ENCODE measurements at places on chromosomes 5 and 9.

GRCh38 chr5:12743582-12743981, 839.3 kb upstream of the CTNND2 start:
- DNase-seq: no peak

- no peak for DNase-seq
Measured at GRCh38 chr5:34620185-34620584, 35.9 kb upstream of the RAI14 start.

- no peak for DNase-seq
Measured at GRCh38 chr5:165310031-165310430, 1804.6 kb downstream of the MAT2B start.

GRCh38 chr5:18977880-18978279, 1010.1 kb downstream of the CDH18 start:
- no peak for DNase-seq

DNA sequence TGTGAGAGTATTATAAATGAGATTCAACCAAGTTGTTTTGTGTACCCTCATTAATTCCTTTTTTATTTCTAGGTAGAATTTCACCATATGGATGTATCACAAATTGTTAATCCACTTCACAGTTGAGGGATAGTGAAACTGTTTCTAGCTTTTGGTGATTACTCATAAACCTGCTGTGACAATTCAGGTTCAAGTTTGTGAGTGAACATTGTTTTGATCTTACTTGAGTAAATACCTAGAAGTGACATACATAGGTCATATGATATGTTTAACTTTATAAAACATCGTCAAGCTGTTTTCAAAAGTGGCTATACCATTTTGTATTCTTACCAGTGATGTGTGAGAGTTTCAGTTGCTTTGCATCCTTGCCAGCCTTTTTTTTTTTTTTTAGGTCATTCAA, 112.9 kb downstream of the CAMK4 start:
- DNase-seq: no peak

DNA sequence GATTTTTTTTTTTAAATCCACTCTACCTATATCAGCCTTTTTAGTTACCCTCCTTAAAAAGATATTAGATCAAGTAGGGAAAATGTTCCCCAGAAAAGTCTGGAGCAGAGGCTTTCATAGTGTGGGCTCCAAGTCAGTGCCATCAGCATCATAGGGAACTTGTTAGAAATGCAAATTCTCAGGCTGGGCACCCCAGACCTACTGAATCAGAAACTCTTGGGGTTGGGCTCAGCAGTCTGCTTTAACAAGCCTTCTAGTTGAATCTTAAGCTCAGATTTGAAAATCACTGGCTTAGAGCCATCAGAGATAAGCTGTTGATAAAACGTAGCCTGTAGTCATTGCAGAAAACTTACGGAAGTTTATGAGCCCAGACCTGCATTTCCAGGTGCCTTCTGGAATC, 140.1 kb downstream of the TMEM38B start:
- no peak for DNase-seq

DNA sequence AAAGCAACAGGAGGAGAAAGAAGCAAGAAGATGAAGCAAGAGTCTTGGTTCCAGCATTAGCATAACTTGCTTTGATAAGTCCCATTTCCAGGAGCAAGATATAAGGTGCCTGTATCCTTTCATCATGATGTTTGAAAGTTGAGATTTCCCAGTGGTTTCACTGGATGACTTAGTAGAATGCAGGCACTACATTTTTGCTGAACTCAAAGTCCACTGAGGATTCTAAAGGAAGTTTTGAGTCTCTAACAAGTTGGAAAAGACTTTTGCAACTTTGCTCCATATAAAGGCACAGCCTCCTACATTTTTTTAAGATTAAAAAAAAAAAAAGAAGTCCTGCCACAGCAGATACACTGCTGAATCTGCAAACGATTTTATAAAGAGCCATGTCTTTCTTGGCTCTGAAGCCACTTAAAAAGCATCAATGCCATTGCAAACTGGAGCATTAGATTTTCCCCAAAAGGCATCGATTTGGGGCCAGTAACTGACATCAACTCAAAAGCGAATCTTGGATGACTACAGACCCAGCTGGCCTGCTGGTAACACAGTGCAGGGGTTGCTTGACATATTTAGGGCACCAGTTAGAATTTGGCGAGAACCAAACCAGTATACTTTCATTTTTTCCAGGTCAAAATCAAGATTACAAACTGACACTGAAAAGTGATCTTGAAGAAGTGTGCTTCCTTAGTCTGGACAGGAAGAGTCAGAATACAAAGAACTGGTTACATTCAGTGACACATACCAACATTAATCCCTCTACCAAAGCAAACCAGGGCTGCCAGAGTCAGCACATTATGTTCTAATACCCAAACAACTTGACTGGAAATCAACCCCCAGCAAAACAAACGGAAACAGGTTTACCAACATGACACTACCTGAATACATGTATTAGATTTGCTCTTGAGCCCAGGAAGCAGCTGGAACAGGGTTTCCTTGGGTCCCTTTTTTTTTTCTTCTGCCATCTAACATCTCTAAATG, 39.1 kb upstream of the KCNV2 start:
- no peak for DNase-seq

- no peak for DNase-seq
Measured at GRCh38 chr5:14781106-14781505, 90.5 kb downstream of the ANKH start.

DNA sequence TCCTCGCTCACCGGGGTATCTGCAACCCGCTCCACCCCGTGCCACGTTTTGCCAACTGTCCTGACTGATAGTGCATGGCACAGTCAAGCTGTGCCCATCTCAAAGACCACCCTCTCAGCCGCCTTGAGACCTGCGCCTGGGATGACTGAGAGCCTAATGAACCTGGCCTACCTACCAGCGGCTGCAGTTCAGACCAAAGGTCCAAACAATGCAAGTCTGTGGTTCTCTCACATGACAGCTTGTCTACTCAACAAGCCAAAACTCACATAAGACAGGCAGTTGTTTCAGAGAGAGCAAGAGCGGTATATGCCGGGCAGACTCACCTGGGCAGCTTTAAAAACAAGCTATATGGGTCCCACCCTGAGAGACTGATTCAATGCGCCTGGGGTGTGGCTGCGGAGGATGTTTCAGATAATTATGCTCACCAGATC, 70.5 kb downstream of the EPB41L4B start:
- DNase-seq: no peak

- peak; percentile 40 for DNase-seq
Measured at GRCh38 chr9:92151691-92152393, 36.6 kb upstream of the SPTLC1 start.

DNA sequence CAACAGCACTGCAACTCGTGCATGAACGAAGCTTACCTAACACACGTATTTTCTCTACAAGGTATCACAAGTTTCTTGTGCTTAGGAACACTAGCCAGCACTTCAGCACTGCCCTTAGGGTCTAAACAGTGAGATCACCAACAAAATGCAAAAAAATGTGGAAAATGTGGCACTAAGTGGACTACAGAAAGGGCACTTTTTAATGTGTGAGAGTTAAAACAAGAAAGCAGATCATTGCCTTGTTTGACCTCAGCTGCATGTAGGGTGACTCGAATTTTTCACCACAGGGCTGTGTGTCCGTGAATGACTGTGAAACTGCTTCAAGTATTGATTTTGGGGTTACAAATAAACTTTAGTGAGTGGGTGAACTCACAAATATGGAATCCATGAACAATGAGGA, 90.5 kb downstream of the MARCHF3 start:
- DNase-seq: no peak

DNA sequence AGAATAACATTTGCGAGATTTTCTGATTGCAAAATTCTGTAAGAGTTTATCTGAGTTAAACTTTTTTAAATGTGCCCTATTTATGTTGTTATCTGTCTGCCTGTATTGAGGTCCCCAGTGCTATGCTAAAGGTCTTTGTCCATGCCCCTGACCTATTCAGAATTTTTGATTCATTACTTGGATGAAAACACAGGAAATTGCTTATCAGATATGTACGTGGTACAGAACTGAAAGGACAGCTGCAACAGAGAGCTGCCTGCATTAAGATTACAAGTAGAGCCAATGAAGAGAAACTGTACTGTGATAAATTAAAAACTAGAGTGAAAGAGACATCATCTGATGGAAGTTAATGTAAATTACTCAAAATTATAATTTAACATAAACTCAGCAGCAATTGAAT, 408.8 kb downstream of the ADGRV1 start:
- no peak for DNase-seq

DNA sequence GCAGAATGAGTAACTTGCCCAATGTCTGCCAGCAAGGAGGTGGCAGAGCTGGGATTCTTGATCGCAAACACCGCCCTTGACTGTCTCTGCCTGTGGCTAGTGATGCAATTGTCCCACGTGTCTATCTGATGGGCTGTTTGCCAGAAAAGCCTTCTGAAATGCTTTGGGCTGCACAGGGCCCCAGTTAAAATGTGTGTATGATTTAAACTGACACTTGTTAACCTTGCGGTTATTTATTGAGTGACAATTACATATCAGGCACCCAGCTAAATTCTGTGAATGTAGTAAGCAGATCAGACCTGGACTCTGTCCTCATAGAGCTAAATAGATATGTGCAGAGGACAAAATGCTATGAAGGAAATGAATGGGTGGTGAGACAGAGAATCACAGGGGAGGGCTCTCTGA, 11.6 kb upstream of the IL12B start:
- peak; percentile 63 for DNase-seq

GRCh38 chr9:109048822-109049221, 35.5 kb upstream of the CTNNAL1 start:
- DNase-seq: no peak

- no peak for DNase-seq
Measured at GRCh38 chr5:81349161-81349560, 44.8 kb downstream of the ACOT12 start.

DNA sequence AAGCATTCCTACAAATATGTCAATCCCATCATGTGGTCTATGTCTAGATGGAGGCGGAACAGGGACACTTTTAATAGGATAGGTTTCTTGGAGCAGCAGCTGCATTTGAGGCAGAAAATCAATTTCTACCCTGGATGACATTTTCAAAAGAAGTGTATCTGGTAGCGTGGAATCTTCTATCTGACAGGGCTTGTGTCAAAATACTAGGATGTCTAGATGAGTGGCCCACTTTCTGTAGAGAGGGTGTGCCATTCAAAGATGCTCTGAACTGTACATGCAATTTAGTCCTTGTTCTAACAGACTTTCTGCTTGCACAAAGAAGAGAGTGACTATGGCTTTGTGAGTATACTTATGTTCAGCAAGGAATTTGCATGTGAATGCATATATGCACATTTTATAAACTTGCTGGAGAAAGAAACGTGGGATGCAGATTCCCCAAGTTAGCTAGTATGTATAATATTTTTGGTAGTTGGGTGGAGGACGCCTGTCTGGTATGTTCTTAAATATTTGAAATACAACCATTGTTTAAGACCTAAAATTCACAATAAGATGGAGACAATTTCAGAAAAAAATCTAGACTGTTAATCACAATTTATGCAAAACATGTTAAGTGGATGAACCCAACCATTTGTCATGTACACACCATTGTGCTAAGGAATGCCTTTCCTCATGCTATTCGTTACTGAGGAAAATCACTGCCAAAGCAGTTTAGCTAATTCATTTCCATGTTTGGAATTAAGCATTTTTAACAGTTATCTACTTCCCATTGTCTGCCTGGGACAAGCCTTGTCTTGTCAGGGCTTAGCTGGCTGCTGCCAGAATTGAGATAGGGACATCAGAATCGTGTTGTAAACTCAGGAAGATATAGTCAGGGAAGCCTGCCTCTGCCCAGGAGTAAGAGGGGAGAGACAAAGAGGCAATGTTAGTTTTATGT, 129.1 kb upstream of the MEF2C start:
- no peak for DNase-seq

DNA sequence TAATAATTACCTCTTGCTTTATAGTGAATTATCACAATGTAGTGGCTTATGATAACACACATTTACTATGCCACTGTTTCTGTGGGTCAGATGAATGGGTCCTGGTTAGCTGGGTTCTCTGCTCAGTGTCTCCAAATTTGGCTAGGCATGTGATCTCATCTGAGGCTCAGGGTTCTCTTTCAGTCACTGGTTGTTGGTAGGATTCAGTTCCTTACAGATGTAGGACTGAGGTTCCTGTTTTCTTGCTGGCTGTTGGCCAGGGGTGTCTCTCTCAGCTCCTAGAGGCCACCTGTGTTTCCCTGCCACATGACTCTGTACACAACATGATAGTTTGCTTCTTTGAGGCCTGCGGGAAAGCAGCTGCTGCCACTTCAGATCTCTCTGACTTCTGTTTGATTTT, 7.1 kb downstream of the NFX1 start:
- peak; percentile 12 for DNase-seq

GRCh38 chr5:32182463-32183063, 8.4 kb upstream of the GOLPH3 start:
- DNase-seq: no peak

GRCh38 chr5:125014202-125014601, 267.8 kb upstream of the ZNF608 start:
- DNase-seq: no peak

DNA sequence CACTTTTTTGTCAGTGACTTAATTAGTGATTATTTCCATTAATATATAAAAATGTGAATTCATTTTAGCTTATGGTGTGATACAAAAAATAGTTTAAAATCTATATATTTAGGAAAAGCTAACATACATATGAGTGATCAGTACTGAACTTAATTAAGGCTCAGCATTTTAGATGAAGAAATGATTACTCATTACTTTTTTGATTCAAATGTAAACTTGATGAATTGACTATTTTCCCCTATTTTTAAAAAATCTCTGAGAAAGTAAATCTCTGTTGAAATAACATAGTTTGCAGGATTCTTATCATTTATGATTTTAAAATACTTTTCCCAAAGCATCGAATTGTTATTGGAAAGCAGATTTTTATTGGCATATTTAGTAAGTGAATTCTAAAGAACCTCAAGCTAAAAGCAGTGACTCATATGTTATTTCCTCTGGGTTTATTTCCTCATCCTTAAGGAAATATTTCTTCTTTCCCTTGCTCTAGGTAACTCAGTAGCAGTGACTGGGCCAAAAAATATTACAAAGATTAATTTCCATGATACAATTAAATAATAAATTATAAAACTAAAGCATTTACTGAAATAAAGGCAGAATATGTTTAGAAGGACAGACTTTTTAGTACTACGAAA, 290.6 kb downstream of the FER start:
- DNase-seq: no peak

- DNase-seq: no peak
Measured at GRCh38 chr5:127586811-127587210, 62.1 kb upstream of the CTXN3 start.

DNA sequence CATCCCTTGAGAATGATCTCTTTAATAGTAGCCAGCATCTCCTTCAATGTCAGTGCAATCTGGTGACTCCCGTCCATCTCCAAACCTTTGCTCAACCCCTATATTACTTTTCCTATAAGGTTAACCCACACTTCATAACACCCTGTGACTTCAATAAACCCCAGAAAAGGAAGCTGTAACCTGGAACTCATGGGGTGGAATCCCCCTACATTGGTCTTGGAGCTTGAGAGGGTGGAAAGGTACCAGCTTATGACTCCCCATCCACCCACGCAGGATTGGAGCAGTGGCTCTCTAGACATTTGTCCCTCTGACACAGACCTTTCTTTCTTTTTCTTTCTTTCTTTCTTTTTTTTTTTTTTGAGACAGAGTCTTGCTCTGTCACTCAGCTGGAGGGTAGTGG, 54.7 kb upstream of the ZFR start:
- no peak for DNase-seq

GRCh38 chr9:88219601-88220000, 81.3 kb upstream of the SPATA31C2 start:
- no peak for DNase-seq
